ENCODE measurements at places on chromosomes 11 and 22.

GRCh38 chr11:61028135-61028729 is 56.8 kb downstream of the CD6 start:
- DNase-seq, result peak; percentile 26

GRCh38 chr22:50175921-50176849 is 5.7 kb downstream of the PANX2 start:
- no peak for DNase-seq

DNA sequence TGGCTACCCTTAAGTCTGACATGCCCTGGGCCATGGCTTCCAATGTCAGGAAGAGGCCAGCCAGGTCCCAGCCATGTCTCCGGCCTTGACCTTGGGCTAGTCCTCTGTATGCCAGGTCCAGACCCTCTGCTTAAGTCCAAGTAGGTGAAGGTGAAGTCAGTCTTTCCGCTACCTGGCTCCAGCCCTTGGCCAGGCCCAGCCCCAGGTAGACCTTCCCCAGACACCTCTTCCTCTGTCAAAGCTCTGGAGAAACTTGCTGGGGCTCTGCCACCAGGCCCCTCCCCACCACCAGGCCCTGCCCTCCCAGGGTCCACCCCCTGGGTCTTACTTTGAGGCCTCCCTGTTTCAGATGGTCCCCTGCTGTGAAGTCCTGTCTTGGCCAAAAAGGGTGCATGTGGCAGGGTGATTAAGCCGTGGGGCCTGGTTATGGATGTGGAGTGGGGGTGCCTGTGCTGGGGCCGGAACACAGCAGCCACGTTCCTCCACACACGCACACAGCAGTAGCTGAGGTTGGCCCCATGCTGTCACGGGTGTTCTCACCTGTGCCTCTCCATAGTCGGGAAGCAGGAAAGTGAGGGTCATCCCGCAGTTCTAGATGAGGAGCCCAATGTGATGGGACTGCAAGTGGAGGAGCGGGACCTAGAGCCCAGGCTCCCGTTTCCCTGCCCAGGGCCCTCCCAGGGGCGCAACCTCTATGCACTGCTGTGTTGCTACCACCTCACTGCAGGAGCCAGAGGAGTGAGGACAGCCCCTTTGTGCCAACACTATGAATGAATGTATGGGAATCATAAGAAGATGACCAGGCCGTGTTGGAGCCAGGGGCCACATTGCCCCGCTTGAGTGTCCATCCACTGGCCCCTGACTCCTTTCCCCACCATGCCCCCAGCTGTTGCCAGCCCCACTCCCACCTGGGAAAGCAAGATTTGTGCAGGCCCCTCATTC is 72.2 kb downstream of the LINC01488 start:
- DNase-seq, result no peak

- DNase-seq, result no peak
Observed at GRCh38 chr22:25896098-25896497, 154.1 kb downstream of the MYO18B start.

- no peak for DNase-seq
Observed at GRCh38 chr22:19648419-19648929, 65.8 kb upstream of the SEPTIN5 start.

- peak; percentile 41 for DNase-seq
Observed at GRCh38 chr11:126585774-126586491, 230.4 kb downstream of the ST3GAL4 start.

DNA sequence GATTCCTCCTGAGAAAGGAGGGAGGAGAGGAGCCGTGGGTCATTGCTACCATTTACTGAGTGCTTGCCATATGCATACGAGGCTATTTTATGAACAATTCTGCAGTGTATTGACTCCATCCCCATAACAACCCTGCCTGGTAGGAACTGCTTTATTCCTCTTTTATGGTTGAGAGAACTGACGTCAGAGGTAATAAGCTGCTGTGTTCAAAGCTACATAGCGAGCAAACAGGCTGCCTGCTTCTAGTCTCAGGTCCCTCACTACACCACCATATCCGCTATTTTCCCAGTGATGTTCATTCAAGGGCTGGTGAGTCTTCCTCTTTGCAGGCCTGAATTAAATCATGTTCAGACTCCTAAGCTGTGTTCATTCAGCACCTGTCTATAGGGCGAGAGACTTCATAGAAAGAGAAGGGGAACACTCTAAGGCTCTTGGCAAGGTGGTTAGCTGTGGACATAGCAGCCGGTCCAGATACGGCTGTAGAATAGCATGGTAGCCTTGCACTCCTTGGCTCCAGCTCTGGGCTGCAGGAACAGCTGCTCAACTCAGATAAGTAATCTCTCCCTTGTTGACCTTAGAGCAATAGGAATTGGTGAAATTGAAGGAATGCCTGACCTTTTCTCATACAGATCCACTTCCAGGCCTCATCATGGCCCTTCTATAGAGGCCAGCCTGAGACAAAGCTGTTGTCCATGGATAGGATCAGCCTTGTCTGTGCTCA is 82.6 kb downstream of the MICAL2 start:
- peak; percentile 37 for DNase-seq

DNA sequence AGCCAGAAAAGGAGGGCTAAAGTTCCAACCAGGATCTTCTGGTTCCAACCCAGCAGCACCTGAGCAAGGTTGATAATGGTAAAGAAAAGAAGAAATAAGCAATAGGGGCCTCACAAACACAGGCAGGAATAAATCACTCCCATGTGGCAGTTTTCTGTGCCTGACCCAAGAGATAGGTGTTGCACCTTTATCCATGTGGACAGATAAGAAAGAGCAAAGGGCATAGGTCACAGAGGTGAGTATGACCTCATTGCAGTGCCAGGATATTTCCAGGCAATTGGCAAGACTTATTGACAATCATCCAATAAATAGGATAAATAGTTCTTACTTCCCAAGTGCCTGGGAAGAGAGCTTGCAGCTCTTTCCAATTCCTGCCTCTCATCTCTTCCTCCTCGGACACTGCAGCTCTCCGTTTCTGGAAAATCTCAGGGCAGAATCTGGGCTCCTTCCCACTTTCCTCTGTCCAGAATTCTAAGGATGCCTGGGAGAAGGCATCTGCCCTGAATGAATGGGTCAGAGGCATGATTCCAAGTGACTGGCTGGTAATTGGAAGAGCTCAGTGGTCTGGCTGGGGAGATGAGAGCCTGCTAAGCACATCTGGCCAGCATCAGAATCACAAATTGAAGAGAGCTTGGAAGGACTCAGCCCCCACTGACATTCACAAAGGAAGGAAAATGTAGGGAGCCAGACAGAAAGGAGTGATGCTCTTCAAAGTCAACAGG is 14.5 kb upstream of the LRRC55 start:
- DNase-seq, result no peak

DNA sequence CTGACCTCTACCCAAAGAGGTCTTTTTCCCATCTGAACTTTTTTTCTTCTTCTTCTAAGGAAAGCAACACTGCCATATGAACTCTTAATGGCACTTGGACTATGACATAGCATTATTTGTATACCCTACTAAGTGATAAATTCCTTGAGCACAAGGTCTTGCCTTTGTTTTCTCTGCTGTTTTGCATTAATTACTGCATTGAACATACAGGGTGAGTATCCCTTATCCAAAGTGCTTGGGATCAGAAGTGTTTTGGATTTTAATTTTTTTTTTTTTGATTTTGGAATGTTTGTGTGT is 48.8 kb downstream of the BID start:
- no peak for DNase-seq

DNA sequence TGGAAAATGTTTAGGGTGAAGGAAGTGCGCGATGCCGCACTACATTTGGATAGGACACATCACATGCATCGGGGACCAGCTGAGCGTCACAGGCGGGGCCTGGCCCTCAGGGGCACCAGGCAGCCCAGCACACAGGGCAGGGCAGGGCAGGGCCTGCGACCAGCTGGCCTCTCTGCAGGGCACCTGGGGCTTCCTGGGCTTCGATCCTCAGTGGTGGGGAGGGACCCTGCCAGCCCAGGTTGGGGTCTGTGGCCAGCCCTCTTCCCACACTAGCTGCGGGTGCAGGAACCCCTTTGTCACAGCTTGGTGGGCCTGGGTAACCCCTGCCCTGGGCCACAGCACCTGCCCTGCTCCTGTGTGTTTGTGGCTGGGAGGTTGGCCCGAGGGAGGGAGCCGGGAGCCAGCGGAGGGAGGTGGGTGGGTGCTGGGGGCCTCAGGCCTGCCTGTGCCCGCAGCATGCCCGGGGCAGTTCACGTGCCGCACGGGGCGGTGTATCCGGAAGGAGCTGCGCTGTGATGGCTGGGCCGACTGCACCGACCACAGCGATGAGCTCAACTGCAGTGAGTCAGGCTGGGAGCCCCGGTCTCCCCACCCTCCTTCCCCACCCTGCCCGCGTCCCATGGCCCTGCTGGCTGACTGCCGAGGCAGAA is 37.9 kb downstream of the ST14 start:
- no peak for DNase-seq

GRCh38 chr22:39475337-39475736 is 18.5 kb downstream of the MGAT3 start:
- no peak for DNase-seq

- DNase-seq, result no peak
Observed at GRCh38 chr11:29985248-29985647, 31.6 kb downstream of the KCNA4 start.

DNA sequence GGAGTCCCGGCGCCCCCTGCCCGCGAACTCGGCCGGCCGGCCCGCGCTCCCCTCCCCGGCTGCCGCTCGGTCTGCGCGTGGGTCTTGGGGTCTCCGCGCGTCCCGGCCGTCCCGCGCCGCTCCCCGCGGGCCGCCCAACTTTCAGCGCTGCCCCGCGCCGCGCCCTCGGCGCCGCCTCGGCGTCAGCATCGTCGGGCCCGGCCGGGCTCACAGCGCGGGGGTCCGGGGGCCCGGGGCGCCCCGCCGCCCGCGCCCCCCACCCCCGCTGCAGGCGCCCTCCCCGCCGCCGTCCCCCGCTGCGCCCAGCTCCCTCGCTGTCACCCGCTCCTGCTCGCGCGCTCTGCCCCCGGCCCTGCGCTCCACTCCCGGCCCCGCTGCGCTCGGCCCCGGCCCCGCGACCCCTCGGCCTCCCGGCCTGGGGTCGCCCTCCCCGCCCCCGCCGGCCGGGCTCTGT is at the start of gene KCNJ4:
KCNJ4 (minus strand) TSS at position 124 of the 454 bp plus-strand sequence. CDS start 27,067 bp downstream, outside the sequence.
- DNase-seq, result no peak

DNA sequence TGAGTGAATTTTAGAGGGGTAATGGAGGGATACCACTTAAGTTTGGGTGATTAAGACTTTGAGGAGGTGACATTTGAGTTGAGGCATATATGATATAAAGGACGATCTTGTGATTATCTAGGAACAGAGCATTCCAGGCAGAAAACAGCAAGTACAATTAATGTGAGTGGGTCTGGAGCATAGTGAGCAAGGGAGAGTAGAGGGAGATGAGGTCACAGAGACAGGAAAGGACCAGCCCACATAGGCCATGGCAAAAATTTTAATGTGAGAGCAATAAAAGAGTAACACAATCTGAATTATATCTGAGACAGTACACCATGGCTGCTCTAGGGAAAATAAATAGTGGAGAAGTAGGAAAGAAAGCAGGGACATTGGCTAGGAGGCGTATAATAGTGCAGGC is 14.5 kb upstream of the HSPA8 start:
- DNase-seq, result no peak

DNA sequence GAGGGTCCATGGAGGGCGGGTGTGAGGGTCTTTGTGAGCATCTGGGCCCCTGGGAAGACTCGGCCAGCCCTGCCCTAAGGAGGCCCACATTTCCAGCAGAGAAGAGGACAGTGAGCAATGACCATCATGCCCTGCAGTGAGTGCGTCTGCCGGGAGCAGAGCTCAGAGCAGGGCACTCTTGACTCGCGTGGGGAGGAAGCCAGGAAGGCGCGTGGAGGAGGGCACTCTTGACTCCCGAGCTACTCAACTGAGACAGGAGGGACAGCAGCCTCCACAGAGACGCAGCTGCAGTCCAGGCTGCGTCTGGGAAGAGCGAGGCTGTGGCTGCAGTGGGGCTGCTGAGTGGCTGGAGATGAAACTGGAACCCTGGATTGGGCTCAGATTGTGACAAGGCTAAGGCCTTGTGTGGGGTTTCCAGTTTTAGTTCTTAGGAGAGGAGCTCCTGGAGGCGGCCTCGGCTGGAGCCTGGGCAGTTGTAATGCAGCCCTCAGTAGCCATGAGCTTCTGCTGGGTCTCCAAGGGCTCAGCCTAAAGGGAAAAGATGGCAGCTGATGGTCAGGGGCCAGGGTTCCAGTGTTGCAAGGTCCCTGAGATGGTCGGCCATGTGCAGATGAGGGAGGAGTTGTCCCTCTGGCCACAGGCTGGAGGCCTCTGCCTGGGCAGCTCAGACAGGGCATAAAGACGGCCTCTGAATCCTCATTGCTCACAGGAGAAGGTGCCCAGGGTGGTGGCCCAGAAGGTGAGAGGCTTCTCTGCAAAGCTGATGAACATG is 264.7 kb upstream of the B3GAT1 start:
- DNase-seq, result no peak

GRCh38 chr22:29037340-29037932 is 24.2 kb downstream of the C22orf31 start:
- DNase-seq, result no peak

- DNase-seq, result no peak
Observed at GRCh38 chr11:133982876-133983275, 26.1 kb upstream of the IGSF9B start.

DNA sequence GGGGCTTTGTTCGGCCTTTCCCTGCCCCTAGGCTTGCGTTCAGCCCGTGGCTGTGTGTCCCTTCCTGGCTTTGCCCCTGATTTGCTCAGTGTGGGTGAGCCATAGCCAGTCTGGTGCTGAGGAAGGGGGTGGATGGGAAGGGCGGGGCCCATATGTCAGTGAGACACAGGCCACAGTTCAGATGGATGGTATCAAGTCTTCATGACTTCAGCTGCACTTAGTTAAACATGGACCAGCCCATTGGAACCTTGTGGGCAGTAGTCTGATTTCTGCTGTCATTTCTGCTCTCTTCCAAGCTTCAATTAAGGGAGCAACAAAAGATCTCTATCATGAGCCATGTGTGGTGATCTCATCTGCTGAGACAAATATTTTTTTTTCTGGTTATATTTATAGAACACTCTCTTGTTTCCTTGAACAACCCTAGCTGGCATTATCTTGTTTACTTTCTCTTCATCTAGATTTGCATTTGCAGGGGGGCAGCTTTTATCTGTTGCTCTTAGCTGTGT is 21.6 kb upstream of the PEX26 start:
- DNase-seq, result peak; percentile 72

- DNase-seq, result peak; percentile 62
Observed at GRCh38 chr11:78533399-78533798, 41.3 kb downstream of the NARS2 start.

- DNase-seq, result no peak
Observed at GRCh38 chr11:11173316-11174025, 179.6 kb downstream of the CSNK2A3 start.

DNA sequence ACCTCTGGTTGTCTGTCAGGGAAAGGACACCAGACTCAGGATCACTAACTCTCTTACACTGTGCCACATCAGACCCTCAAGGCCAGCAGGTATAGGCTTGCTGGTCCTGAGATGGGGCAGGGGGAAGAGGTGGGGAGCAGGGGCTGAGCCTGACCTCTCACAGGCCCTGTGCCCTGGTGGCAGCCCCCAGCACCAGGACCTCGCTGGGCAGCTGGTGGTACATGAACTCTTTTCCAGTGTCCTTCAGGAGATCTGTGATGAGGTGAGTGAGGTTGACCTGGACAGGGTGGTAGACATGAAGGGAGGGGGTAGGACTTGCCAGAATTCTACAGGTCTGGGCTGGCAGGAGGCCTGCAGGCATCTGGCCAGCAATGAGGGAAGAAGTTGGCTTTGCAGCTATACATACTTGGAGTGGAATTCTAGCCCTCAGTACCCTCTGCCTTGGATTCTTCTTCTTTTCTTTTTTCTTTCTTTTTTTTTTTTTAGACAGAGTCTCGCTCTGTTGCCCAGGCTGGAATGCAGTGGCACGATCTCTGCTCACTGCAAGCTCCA is 1.4 kb downstream of the NUDT22 start:
- no peak for DNase-seq

All from inflammatory macrophage treated with lipopolysaccharide for 4 hours (primary cell).